ENCODE measurements at places on chromosomes 3 and 15. TPM values are rescaled to one million over a fixed set of nuclear protein-coding genes. Genes with fewer than 3 reads are reported as not detected.

CCDC71 gene
- total RNA-seq, result 10.2 TPM

IGSF11 gene
- total RNA-seq, result not detected

ARID3B gene
- 37.7 TPM for total RNA-seq

SH2D7 gene
- not detected for total RNA-seq

CLDN1 gene
- 11.4 TPM for total RNA-seq

GUCA1C gene
- not detected for total RNA-seq

GCSAM gene
- total RNA-seq, result 23.7 TPM

LAMB2 gene
- total RNA-seq, result 1.4 TPM

ISL2 gene
- not detected for total RNA-seq

LEKR1 gene
- 1.1 TPM for total RNA-seq

TEX9 gene
- total RNA-seq, result 0.41 TPM

IQCB1 gene
- 34.7 TPM for total RNA-seq

NEO1 gene
- total RNA-seq, result 5.3 TPM

FAM227B gene
- 3.6 TPM for total RNA-seq

ATP11B gene
- 93.3 TPM for total RNA-seq

IMPG2 gene
- 0.45 TPM for total RNA-seq

MUC20 gene
- 2.2 TPM for total RNA-seq

SOX14 gene
- total RNA-seq, result not detected

LRRK1 gene
- total RNA-seq, result 0.09 TPM

CA12 gene
- total RNA-seq, result not detected

ALAS1 gene
- 56.1 TPM for total RNA-seq

KBTBD8 gene
- total RNA-seq, result 7.7 TPM

ZNF502 gene
- total RNA-seq, result 1.1 TPM

GOLGA8J gene
- total RNA-seq, result 0.41 TPM

MUC4 gene
- total RNA-seq, result 0.32 TPM

LRRC2 gene
- not detected for total RNA-seq

LRRIQ4 gene
- 0.21 TPM for total RNA-seq

TNFSF10 gene
- total RNA-seq, result 99.9 TPM

MYZAP gene
- total RNA-seq, result 0.20 TPM

CYP19A1 gene
- total RNA-seq, result 0.75 TPM

SAMD7 gene
- total RNA-seq, result not detected

MOBP gene
- total RNA-seq, result not detected

ATP8B4 gene
- 16.1 TPM for total RNA-seq

GRK7 gene
- total RNA-seq, result not detected

OXNAD1 gene
- 53.9 TPM for total RNA-seq

USP4 gene
- 92.8 TPM for total RNA-seq

ROPN1 gene
- not detected for total RNA-seq

ATP2B2 gene
- total RNA-seq, result not detected

PLXNB1 gene
- 7.3 TPM for total RNA-seq

POLR2H gene
- total RNA-seq, result 112 TPM

IL17RC gene
- total RNA-seq, result 0.18 TPM
